ENCODE measurements at places on chromosomes 5 and 9. TPM values are rescaled to one million over a fixed set of nuclear protein-coding genes. Genes with fewer than 3 reads are reported as not detected.

SLC6A3 gene
- not detected for total RNA-seq

GCNT1 gene
- 0.18 TPM for total RNA-seq

TICAM2 gene
- total RNA-seq, result not detected

TEX48 gene
- not detected for total RNA-seq

DNA sequence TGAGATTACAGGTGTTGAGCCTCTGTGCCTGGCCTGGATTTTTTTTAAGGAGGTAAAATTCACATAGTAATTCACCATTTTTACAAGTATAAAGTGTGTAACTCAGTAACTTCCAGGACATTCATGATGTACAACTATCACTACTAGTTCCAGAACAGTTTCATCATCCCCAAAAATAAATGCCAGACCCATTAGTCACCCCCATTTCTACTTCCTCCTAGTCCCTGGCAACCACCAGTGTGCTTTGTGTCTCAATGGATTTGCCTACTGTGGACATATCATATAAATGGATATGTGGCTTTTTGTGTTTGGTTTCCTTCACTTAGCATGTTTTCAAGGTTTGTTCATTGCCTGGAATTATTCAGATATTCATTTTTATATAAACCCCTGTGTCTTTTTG lies 72.5 kb upstream of the PANK3 start:
- no peak for DNase-seq

DNA sequence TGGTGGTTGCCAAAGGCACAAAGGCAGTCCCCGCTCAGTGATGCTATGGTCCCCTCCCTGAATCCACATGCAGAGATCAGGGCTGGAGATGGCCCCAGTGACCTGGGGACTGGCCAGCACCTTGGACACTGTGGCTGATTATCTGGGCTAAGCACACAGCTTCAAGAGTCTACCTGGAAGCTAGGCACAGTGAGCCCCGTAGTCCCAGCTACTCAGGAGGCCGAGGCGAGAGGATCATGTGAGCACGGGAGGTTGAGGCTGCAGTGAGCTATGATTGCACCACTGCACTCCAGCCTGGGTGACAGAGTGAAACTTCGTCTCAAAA lies 8.3 kb upstream of the SCGB3A1 start:
- DNase-seq, result no peak

DNA sequence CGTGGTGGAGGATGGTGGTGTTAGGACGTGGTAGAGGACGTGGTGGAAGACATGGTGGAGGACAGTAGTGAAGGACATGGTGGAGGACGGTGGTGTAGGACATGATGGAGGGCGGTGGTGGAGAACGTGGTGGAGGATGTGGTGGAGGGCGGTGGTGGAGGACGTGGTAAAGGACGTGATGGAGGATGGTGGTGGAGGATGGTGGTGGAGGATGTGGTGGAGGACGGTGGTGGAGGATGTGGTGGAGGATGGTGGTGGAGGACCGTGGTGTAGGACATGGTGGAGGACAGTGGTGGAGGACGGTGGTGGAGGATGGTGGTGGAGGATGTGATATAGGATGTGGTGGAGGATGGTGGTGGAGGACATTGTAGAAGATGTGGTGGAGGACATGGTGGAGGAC lies 67.6 kb downstream of the S1PR3 start:
- DNase-seq, result no peak

DNA sequence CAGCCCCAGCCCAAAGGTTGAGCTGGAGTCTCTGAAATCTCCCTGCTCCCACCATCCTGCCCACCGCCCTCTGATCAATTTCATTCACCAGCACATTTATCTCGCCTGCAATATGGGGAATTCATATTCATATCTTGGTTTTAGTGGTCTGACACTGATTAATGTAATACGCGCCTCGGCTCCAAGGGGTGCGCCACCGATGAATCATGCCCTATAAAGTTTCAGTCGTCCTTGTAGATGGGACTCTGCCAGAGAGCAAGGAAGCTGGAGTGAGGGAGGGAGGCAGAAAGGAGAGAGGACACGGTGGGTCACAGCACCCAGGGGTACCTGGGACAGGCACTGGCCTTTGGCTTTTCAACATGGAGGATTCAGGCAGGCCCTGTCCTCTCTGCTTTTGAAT lies 8.9 kb downstream of the IRX1 start:
- no peak for DNase-seq

- DNase-seq, result no peak
Measured at GRCh38 chr9:78112406-78112805, 80.8 kb upstream of the GNAQ start.

DNA sequence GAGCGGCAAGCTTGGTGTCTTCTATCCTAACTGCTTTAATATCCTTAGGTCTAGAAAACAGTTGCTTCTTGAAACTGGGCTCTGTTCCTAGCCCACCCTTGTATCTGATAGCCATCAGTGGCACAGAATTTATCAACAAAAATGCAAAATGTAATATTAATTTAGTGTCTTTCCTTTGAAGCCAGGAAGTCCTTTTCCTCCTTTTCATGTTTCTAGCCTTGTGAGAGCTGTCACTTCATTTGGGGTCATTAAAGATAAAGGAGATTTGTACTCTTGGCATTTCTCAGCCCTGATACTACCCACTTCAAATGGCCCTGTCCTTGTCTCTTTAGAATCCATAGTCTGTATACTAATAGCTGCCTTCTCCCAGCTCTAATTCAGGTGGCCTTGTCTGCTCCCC lies 111.0 kb downstream of the GAS1 start:
- DNase-seq, result no peak

DNA sequence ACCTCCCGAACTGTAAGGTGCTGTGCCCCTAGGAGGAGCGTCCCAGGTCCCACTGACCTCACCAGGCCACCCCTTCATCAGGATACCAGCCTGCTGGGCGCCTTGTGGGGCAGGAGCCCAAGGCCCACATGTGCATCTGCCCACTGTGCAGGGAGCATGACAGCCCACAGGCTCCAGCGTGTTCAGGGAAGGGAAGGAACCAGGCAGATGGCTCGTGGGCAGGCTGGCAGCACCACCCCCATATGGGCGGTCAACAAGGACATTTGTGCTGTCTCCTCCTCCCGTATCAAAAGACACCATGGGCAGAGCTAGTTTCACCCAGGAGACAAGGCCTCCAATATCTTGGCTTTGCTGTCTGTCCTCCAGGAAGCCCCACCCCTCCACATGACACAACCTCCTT lies 85.5 kb upstream of the PPP1R26 start:
- DNase-seq, result no peak
